ENCODE measurements at places on chromosomes 2 and 18. TPM values are rescaled to one million over a fixed set of nuclear protein-coding genes. Genes with fewer than 3 reads are reported as not detected.

GRCh38 chr2:28523902-28524301, 28.0 kb downstream of the PLB1 start:
- H3K4me3 ChIP-seq, result no peak overlapping the region
- peaks cover 42% of the 10 kb centered on the region for H3K27me3 ChIP-seq
- H3K36me3 ChIP-seq, result no peaks in the 10 kb centered on the region
- no peak for DNase-seq

DNA sequence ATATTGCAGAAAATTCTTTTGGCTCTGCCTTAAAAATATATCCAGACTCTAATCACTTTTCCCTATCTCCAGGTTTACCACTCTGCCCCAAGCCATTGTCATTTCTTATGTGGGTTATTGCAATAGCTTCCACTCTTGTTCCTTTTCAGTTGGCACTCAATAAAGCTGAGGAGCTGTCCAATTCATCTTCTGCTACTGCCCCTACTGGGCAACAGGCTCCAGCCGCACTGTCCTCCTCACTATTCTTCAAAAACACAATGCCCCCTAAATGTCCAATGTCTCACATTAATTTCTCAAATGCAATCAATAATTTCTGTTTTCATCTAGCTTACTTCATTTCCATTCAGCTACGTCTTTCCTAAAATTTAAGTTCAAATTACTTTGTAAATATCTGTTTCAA, 1262.5 kb upstream of the CDH2 start:
- no peak overlapping the region for H3K27ac ChIP-seq
- no peaks in the 10 kb centered on the region for H3K36me3 ChIP-seq
- no peaks in the 10 kb centered on the region for H3K27me3 ChIP-seq
- no peaks in the 10 kb centered on the region for H3K4me1 ChIP-seq

DNA sequence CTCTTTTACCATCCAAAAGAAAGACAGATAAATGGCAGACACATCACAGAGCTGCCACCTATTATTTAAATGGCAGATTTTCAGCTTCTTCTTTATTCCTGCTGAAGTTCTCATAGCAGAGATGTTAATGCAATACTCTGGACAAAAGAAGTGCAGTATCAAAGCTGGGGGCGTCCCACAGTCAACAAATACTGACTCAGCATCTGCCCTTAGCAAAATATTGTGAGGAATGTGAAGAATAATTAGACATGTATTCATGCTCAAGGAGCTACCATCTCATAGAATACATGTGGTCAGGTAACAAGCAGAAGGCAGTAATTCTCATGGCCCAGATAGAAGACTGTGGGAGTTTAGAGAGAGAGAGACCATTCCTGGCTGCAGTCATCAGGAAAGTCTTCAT, 108.0 kb upstream of the TANK start:
- H3K4me1 ChIP-seq, result no peaks in the 10 kb centered on the region
- H3K27ac ChIP-seq, result no peak overlapping the region
- no peak for DNase-seq
- H3K27me3 ChIP-seq, result no peaks in the 10 kb centered on the region

GRCh38 chr2:237564526-237565131, 1.7 kb upstream of the PRLH start:
- no peaks in the 10 kb centered on the region for H3K36me3 ChIP-seq
- H3K27ac ChIP-seq, result no peak overlapping the region
- no peak overlapping the region for H3K4me3 ChIP-seq
- H3K4me1 ChIP-seq, result no peaks in the 10 kb centered on the region

DNA sequence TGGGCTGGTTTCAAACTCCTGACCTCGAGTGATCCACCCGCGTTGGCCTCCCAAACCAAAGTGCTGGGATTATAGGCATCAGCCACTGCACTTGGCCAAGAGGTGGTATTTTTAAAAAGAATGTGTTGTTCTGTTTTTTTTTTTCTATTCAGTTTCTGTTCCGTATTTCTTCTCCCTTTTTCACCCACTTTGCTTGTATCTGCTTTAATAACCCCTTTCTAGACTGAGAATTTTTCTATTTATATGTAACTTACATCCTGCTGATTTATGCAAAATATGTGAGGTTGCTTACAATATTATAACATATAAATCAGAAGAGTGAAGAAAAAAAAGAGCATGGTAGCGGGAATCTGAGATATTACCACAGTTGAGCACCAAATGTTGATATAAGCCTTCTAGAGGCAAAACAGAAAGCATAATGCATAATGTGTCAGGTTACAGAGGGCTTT, 17.2 kb upstream of the LYPD6B start:
- no peaks in the 10 kb centered on the region for H3K36me3 ChIP-seq
- DNase-seq, result peak; percentile 25
- H3K27me3 ChIP-seq, result no peaks in the 10 kb centered on the region
- no peak overlapping the region for H3K4me3 ChIP-seq
- H3K4me1 ChIP-seq, result no peaks in the 10 kb centered on the region

DNA sequence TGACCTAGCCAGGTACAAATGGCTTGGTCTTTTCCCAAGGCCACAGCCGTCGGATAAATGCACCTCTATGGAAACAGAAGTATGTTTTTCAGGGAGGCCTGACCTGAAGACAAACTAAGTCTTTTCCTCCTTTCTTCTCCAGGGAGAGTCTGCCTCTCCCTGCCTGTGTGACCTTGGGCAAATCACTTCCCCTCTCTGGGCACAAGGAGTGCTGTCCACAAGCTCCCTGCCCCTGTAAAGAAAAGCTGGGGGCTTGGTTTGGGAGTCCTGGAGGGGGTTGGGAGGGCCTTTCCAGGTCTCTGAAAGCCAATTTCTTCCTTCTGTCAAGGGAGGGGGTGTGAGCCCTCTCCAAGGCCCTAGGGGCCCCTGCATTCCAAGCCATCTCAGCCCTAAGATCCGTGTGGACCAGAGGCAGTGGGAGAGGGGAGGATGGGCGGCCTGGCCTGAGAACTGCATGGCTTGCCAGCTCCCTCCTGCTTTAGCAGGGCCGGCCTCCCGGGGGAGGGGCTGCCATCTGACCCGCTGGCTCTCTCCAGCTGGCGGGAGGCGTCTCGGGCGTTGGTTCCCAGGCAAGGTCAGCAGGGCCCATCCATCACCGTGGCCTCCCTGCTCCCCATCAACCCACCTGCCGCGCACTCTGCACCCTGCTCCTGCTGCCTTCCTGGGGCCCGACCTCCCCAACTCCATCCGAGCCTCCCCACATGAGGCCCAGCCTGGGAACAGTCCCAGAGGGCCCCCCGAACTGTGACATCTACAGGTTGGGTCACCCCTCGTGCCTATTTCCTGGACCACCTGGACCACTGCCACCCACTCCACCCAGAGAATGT, 61.4 kb downstream of the SMAD7 start:
- no peak overlapping the region for H3K27ac ChIP-seq
- H3K4me3 ChIP-seq, result no peak overlapping the region
- H3K36me3 ChIP-seq, result no peaks in the 10 kb centered on the region
- peaks cover 2% of the 10 kb centered on the region for H3K27me3 ChIP-seq

DNA sequence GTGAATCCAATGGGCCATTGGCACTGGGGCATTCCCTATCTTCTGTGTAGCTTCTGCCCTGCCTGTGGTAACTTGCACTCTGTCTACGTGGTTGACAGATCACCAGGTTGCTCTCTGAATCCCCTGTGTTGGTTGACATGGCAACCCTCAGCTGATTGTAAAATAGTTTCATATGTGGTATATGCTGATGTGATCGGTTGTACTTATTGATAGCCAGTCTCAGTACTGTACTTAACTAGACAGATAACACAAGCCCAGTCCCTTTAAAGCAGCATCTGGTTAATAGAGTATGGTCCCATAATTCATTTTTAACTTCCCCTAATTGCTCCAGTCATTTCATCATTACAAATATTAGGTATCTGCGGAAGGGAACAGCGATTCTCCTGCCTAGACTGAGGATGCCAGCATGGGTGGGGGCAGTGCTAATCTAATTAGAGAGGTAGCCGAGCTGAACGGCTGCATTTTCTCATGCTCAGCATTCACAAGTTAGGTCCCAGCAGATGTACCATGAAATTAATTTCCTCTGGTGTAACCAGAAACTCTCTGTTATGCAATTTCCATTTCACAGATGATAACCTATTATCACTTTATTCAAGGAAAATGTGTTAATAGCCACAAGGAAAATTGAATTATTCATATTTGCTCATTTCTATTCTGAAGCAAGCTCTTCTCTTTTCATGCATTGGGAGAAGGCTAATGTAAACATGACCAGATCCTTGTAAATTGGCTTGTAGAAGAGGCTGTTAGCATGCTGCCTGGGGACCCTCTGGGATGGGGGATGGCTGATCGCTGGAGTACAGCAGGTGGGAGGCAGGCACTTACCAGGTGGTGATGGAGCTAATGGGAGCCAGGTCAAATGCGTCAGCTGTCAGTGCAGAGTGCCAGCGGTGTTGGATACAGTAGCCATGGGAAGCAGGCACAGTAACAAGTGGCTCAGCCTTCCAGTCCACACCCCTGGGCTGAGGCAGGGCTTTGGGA, 608.3 kb downstream of the GALR1 start:
- no peaks in the 10 kb centered on the region for H3K4me1 ChIP-seq
- H3K4me3 ChIP-seq, result no peak overlapping the region
- no peaks in the 10 kb centered on the region for H3K27me3 ChIP-seq

- H3K4me3 ChIP-seq, result no peak overlapping the region
- H3K36me3 ChIP-seq, result no peaks in the 10 kb centered on the region
- H3K27ac ChIP-seq, result no peak overlapping the region
- peak; percentile 67 for DNase-seq
- H3K4me1 ChIP-seq, result no peaks in the 10 kb centered on the region
These were observed 21.8 kb upstream of the NT5C1B start for GRCh38 chr2:18611184-18611583.

- H3K36me3 ChIP-seq, result no peaks in the 10 kb centered on the region
- no peak overlapping the region for H3K27ac ChIP-seq
- no peaks in the 10 kb centered on the region for H3K4me1 ChIP-seq
- no peak for DNase-seq
These were observed 59.9 kb upstream of the TGFA start for GRCh38 chr2:70613521-70613920.

DNA sequence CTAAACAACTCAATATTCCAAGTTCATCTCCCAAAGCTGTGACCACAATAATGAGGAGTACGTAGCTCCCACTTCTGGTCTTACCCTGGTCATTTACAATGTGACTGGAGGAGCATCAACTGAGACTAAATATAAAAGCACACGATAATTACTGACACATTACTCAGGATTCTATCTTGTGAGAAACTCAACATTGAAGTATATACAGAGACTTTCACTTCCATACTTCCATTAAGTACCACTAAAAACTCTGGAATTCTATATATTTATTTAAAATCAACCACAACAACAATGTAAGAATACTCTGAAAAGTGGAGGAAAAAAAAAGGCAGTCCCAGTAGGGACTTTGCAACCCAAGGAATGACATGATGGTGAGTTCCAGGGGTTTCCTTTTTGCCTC, 61.4 kb downstream of the XDH start:
- H3K36me3 ChIP-seq, result no peaks in the 10 kb centered on the region
- no peaks in the 10 kb centered on the region for H3K27me3 ChIP-seq
- H3K4me3 ChIP-seq, result no peak overlapping the region
- H3K27ac ChIP-seq, result no peak overlapping the region
- peaks cover under 1% of the 10 kb centered on the region for H3K4me1 ChIP-seq

DNA sequence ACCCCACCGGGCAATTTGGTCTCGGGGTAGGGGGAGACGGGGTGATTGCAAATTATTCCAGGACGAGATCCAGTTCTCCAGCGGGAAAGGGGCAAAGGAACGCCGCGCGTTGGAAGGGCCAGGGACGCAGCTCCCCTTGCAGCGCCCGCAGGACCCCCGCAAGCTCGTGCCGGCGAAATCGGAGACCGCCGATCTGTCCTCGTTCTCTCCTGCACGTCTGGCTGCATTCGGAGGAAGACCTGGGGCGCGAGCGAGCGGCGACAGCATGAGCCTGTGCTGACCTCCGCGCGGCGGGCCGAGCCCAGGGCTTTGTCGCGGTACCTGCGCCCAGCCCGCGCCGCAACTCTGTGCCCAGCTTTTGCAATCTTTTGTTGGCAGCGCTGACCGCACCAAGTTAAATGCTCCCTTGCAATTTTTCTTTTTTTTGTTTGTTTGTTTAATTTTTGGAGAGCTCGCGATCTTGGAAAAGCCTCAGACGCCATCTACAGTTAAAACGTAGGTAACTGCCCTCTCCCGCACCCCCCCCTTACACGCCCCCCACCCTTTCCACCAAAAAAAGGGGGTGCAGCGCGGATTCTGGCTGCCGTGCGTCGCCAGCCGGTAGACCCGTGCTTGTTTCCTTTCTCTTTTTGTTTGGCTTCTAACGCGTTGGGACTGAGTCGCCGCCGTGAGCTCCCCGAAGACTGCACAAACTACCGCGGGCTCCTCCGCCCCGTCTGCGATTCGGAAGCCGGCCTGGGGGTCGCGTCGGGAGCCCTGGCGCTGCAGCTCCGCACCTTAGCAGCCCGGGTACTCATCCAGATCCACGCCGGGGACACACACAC, 667 bp downstream of the TRIB2 start:
- DNase-seq, result peak; percentile 64
- no peaks in the 10 kb centered on the region for H3K27me3 ChIP-seq
- peak overlapping the region; percentile 88 for H3K27ac ChIP-seq
- peaks cover 9% of the 10 kb centered on the region for H3K4me1 ChIP-seq

- H3K4me3 ChIP-seq, result no peak overlapping the region
- H3K27ac ChIP-seq, result no peak overlapping the region
- H3K27me3 ChIP-seq, result no peaks in the 10 kb centered on the region
- H3K36me3 ChIP-seq, result no peaks in the 10 kb centered on the region
- no peaks in the 10 kb centered on the region for H3K4me1 ChIP-seq
These were observed 68.8 kb downstream of the SLC66A2 start for GRCh38 chr18:79882522-79883241.

- no peaks in the 10 kb centered on the region for H3K4me1 ChIP-seq
- no peaks in the 10 kb centered on the region for H3K36me3 ChIP-seq
- H3K4me3 ChIP-seq, result no peak overlapping the region
These were observed 5.6 kb downstream of the REL start for GRCh38 chr2:60886991-60887390.

DNA sequence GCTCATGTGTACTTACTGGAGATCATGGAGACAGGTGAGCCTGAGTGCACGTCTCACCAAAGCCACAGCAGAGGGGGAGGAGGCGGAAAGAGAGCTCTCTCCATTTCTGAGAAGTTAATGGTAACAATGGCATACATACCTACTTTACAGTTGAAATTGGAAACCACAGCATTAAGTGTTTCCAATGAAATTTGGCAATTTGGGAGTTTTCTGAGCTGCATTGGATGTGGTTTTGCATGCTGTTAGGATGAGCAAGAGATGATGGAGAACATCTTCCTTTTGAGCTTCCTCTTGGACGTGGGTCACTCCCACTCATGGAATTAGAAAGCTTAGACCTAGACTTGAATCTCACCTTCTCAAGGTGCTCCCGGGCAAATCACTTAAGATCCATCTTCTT, 25.5 kb upstream of the IL37 start:
- no peak overlapping the region for H3K4me3 ChIP-seq
- H3K27me3 ChIP-seq, result no peaks in the 10 kb centered on the region
- no peaks in the 10 kb centered on the region for H3K36me3 ChIP-seq
- H3K27ac ChIP-seq, result no peak overlapping the region
- H3K4me1 ChIP-seq, result peaks cover 4% of the 10 kb centered on the region

GRCh38 chr2:39160982-39161381, 40.1 kb upstream of the SOS1 start:
- H3K4me3 ChIP-seq, result peak overlapping the region; percentile 25
- no peak overlapping the region for H3K27ac ChIP-seq
- DNase-seq, result peak; percentile 60
- H3K36me3 ChIP-seq, result no peaks in the 10 kb centered on the region

- no peaks in the 10 kb centered on the region for H3K27me3 ChIP-seq
- no peak for DNase-seq
- no peaks in the 10 kb centered on the region for H3K4me1 ChIP-seq
- no peaks in the 10 kb centered on the region for H3K36me3 ChIP-seq
- H3K27ac ChIP-seq, result no peak overlapping the region
These were observed 513.5 kb downstream of the CMPK2 start for GRCh38 chr2:6352247-6352646.

GPBAR1 gene
- total RNA-seq, result under 0.01 TPM

PID1 gene
- 8.2 TPM for total RNA-seq

POTEJ gene
- not detected for total RNA-seq

SATB2 gene
- total RNA-seq, result 13.9 TPM
